ENCODE measurements at places on chromosomes 1 and 21. TPM values are rescaled to one million over a fixed set of nuclear protein-coding genes. Genes with fewer than 3 reads are reported as not detected.

DNA sequence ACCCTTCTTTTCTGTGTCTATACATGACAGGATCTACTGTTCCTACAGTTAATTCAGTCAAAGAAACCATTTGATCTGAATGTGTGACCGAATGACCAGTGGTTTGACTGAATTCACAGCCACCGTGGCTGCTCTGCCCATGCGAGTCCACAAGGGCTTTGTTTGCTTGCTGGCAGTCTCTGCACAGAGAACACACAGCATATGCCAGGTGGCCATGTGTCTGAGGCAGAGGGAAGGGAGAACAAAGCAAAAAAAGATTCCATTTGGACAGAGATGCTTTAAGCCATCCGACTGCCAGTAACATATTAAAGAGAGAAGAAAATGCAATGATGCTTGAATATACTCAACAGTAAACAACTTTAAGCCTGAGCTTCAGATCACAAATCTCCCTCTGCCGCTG, 737.8 kb upstream of the CXADR start:
- H3K4me3 ChIP-seq, result no peak overlapping the region
- H3K36me3 ChIP-seq, result no peaks in the 10 kb centered on the region
- no peaks in the 10 kb centered on the region for H3K27me3 ChIP-seq
- peaks cover 6% of the 10 kb centered on the region for H3K4me1 ChIP-seq
- DNase-seq, result no peak

- no peak overlapping the region for H3K27ac ChIP-seq
- no peak overlapping the region for H3K4me3 ChIP-seq
- no peaks in the 10 kb centered on the region for H3K27me3 ChIP-seq
- DNase-seq, result no peak
- no peaks in the 10 kb centered on the region for H3K36me3 ChIP-seq
These were observed 58.1 kb upstream of the WNT4 start for GRCh38 chr1:22201023-22201422.

DNA sequence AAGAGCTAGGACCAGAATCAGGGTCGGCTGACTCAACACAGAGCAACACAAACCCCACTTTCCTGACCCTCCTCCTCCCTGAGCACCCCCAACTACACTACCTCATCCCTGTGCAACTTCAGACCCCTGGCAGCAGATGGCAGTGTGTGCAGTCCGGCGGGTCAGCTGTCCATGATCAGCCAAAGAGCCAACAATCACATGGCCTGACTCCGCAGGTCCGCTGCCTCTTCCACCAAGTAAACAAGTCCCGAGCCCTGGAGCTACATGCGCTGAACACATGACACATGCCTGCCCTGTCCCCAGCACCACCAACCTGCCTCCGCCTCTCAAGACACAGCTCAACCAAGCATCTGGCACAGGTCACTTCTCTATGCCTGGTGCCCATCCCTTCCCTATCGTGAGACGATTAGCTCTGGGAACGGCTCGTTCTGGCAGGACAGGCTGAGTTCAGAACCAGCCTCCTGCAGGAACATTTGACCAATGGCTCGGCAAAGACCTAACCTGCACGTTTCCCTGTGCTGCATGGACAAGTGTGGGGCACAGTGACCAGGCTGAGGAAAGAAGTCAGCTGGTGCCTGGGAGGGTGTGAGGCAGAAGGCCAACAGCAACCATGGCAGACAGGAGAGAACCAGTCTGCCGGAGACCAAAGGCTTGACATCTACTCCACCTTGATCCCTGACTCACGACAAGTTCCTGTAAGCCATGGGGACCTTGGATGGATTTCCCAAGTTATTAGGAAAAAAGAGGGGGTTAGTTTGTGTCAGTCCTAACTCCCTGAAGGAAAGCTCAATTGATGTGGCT, 60.3 kb downstream of the CD46 start:
- H3K27ac ChIP-seq, result no peak overlapping the region
- no peak for DNase-seq

- H3K4me3 ChIP-seq, result no peak overlapping the region
- H3K27me3 ChIP-seq, result no peaks in the 10 kb centered on the region
- peaks cover 49% of the 10 kb centered on the region for H3K36me3 ChIP-seq
- no peak overlapping the region for H3K27ac ChIP-seq
- no peak for DNase-seq
These were observed 9.3 kb downstream of the ATP1A2 start for GRCh38 chr1:160124705-160125478.

DNA sequence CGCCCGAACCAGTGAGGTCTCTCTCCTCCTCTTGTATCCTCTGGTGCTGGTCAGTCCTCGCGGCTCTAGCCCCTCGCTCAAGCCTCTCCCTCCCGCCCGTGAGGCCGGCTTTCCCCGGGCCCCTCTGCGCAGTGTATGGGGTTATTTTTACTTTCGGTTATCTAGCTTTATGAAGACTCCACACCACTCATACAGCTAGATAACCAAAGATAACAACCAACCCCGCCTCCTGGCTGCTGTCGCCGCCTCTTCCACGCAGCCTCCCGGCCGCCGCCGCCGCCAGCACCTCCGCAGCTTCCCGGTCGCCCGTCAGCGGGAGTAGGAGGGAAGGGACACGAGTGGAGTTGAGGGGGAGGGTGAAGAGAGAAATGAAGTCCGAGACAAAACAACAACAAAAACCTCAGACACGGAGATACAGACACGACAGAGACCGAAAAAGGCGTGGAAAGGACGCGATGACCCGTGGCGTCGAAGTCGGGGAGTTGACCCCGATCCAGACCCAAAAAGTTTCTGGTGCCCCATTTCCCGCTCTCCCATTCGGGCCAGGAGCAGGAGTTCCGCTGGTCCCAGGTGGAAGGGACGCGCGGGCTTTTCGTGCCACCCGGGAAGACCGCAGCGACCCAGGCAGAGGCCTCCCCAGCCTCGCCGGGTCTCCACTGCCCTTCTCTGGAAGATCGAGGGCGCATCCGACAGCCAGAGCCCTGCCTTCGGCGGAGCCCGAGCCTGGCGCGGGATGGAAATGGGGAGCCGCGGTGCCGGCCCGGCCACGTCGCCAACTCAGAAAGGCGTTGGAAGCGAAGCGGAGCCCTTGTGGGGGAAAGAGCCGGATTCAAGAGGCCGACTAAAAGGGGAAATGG, 51.4 kb downstream of the RHBG start:
- H3K4me1 ChIP-seq, result peaks cover 55% of the 10 kb centered on the region
- H3K36me3 ChIP-seq, result peaks cover 65% of the 10 kb centered on the region
- peak overlapping the region; percentile 95 for H3K27ac ChIP-seq
- DNase-seq, result no peak
- H3K27me3 ChIP-seq, result peaks cover 34% of the 10 kb centered on the region

DNA sequence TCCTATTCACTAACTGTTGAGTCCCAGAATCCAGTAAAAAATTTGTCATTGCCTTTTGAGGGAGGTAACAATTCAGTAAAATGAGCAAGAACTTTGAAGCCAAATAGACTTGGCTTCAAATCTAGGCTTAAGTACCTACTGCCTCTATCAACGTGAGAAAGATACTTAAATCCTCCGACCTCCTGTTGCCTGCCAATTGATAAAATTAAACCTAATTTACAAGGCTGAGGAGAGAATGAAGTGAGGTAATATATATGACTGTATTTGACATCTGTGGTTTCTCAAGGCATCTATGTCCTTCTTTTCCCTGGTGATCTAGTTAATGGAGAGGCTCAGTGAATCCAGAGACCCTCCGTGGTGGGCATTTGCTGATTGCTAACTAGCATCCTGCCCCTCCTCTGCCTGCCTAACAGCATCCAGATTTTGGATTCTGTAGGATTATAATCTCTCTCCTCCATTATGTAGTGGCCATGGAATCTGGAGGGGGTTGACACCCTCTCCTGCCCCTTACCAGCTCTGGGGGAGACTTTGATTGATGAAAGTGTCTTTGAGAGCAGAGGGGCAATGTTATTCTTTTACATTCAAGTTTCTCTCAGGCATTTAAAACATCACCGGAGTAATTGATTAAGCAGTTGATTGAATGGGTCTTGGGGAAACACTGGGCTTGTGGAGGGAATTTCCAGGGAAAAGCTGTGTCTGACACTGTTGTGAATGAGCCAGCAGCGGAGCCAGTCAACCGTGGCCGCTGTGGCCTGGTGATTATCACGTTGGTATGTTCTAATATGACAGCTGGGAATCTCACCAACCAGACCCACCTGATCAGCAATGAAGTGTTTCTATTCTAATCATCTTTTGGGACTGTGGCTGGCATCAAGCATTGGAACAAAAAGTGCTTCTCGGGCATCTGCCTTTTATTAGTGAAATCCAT, 140.7 kb upstream of the FAM78B start:
- no peaks in the 10 kb centered on the region for H3K27me3 ChIP-seq
- no peak for DNase-seq
- no peaks in the 10 kb centered on the region for H3K4me1 ChIP-seq
- H3K27ac ChIP-seq, result no peak overlapping the region
- no peaks in the 10 kb centered on the region for H3K36me3 ChIP-seq

Gene CR1
- 0.23 TPM for polyA plus RNA-seq

All from spinal cord (tissue), 10 donors.